ENCODE measurements at places on chromosomes 2 and 18. TPM values are rescaled to one million over a fixed set of nuclear protein-coding genes. Genes with fewer than 3 reads are reported as not detected.

Gene IL1B
- total RNA-seq = not detected

DNA sequence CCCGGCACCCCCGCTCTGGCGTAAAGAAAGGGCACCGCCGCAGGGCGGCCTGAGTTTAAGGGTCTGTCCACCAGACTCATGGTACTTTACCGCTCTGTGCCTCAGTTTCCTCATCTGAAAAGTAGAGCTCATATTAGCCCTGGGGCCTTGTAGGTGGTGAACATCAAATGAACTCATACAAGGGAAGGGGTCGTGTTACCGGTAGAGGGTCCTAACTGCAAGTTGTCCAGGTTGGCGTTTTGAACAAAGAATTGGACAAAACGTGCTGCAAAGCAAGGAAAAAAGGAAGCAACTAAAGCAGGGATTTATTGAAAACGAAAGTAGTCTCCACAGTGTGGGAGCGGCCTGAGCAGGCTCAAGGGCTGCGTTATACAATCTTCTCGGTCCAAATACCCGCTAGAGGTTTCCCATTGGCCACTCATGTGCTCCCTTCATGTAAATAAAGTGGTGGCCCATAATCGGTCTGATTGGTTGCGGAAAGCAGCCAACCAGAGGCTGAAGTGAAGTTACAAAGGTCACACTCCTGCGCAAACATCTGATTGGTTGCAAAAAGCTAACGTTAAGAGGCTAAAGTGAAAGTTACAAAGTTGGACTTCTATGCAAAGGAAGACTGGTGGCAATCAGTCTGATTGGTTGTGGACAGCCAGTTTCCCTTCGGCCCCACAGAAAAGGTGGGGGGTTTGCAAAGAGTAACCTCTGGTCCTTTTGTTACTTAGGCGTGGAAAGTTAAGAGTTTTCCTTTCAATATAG lies 80.7 kb upstream of the LDLRAD4 start:
- H3K4me1 ChIP-seq = no peaks in the 10 kb centered on the region
- H3K27me3 ChIP-seq = peaks cover 4% of the 10 kb centered on the region
- DNase-seq = no peak
- peak overlapping the region; percentile 80 for H3K4me3 ChIP-seq

GRCh38 chr2:101609433-101609832 lies 88.1 kb upstream of the MAP4K4 start:
- H3K27ac ChIP-seq = no peak overlapping the region
- H3K27me3 ChIP-seq = no peaks in the 10 kb centered on the region
- DNase-seq = peak; percentile 50
- H3K4me1 ChIP-seq = peaks cover 3% of the 10 kb centered on the region
- peaks cover 37% of the 10 kb centered on the region for H3K36me3 ChIP-seq

DNA sequence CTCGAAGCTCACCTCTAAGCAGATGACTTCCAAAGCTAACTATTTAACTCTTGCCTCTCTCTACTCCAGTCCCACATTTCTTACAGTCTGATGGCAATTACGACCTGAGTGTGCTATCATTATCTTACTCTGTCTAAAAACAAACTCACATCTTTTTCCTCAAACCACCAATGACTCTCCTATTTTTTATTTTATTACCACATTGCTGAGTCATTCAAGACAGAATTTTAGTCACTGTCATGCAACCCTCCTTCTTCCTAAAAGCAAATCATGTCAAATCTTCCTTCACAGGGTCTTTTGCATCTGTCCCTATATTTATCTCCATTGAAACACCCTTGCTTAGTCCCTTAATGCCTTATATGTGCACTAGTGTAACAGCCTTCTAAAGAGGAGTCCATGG lies 34.6 kb upstream of the C2orf15 start:
- no peak overlapping the region for H3K4me3 ChIP-seq
- H3K4me1 ChIP-seq = no peaks in the 10 kb centered on the region
- H3K27ac ChIP-seq = no peak overlapping the region
- no peaks in the 10 kb centered on the region for H3K36me3 ChIP-seq
- no peaks in the 10 kb centered on the region for H3K27me3 ChIP-seq

GRCh38 chr18:63783394-63783793 lies 8.2 kb downstream of the SERPINB7 start:
- no peaks in the 10 kb centered on the region for H3K4me1 ChIP-seq
- H3K27ac ChIP-seq = no peak overlapping the region
- DNase-seq = peak; percentile 43
- H3K4me3 ChIP-seq = no peak overlapping the region
- H3K36me3 ChIP-seq = no peaks in the 10 kb centered on the region

Gene GALNT1
- total RNA-seq = 77.9 TPM

- H3K36me3 ChIP-seq = peaks cover 5% of the 10 kb centered on the region
- H3K4me3 ChIP-seq = no peak overlapping the region
- no peak overlapping the region for H3K27ac ChIP-seq
- no peaks in the 10 kb centered on the region for H3K27me3 ChIP-seq
- no peaks in the 10 kb centered on the region for H3K4me1 ChIP-seq
Observed at GRCh38 chr2:3073041-3073595, 304.5 kb downstream of the EIPR1 start.

DNA sequence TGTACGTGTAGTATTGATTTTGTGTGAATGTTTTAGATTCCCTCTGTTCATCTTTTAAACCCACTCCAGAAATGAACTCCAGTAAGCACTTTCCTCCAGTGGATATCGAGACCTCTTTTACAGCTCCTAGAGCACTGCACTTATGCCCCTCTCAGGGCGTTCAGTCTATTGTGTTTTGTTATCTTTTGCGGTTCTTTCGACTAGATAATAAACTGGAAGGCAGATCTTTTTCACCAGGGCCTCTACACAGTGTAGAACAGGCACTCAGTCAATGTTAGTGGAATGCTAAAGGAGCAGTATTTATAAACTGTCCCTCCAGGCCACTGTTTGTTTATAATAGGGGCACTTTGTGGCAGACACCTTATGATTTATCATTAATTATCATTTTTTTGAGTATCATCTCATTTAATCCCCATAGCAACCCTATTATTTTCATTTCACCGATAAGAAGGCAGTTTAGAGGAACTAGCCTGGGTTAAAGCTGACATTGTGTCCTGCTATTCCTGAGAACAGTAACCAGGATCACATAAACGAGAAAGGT lies 742 bp upstream of the SOS1 start:
- peak overlapping the region; percentile 94 for H3K27ac ChIP-seq
- no peaks in the 10 kb centered on the region for H3K27me3 ChIP-seq
- no peak for DNase-seq

GRCh38 chr2:221477714-221478484 lies 94.2 kb downstream of the EPHA4 start:
- no peaks in the 10 kb centered on the region for H3K36me3 ChIP-seq
- no peaks in the 10 kb centered on the region for H3K27me3 ChIP-seq
- no peak overlapping the region for H3K4me3 ChIP-seq
- H3K4me1 ChIP-seq = peaks cover 3% of the 10 kb centered on the region
- DNase-seq = no peak

DNA sequence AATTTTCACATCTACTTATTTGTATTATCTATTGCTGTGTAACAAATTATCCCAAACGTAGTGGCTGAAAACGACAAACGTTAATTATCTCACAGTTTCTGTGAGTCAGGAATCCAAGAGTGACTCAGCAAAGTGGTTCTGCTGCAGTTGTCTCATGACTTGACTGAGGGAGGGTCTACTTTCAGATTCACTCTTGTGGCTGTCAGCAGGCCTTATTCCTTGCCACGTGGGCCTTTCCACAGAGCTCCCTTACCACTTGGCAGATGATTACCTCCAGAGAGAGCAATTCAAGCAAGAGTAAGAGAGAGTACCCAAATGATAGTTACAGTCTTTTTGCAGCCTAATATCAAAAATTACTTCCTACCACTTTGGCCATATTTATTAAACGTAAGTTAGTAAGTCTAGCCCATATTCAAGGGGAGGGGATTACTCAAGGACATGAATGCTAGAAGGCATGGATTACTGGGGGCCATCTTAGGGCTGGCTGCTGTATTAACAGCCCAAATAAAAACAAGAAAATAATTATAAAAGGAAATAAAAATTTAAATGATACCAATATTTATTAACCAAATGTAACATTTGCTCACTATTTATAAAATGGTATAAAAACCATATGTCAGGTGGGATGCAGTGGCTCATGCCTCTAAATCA lies 48.7 kb upstream of the NBEAL1 start:
- no peak overlapping the region for H3K4me3 ChIP-seq
- no peak overlapping the region for H3K27ac ChIP-seq
- no peaks in the 10 kb centered on the region for H3K27me3 ChIP-seq
- H3K4me1 ChIP-seq = no peaks in the 10 kb centered on the region
- no peaks in the 10 kb centered on the region for H3K36me3 ChIP-seq

DNA sequence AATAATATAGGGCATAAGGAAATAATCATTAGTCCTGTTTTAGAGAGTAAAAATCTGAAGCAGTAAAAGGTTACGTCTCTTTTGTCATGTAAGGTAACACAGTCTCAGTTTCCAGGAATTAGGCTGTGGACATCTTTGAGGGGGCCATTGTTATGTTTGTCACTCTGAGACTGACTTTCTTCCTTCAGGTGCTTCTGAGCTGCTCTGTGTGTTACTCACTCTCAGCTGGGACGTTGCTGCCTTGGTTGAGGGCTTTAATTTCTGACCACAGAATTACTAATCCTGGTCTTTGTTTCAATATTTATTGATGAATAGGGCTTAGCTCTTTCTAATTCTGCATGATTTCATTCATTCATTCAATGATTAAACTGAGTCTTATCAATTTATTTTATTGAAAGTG lies 55.9 kb upstream of the SLC38A11 start:
- DNase-seq = no peak
- H3K27ac ChIP-seq = no peak overlapping the region
- H3K27me3 ChIP-seq = no peaks in the 10 kb centered on the region

DNA sequence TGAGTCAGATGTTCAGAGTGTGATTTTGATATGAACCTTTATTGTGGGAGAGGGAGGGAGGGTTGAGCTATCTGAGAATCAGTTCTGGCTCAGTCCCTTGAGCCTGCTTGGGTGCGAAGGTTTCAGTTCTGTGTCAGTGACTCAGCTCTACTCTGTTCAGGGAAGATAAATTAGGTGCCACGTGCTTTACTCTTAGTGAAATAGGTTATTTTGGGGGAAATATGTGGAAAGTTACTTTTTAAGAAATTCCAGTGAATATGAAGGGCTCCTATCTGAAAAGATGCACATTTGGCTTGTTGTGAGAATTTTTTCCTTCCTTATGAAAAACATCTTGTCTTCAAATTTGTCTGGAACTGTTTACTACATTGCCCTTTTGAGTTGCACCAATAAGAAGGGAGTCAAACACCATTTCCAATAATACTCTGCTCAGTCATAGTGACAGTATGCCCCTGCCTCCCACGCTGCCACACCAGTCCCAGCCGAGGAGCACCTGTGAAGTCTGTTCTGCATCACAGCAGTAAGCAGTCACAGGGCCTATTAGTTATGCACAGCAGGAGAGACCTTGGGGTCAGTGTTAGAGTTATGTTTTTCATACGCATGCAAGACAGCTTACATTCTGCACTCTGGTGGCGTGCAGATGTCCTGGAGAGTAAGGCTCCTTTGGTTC lies 32.8 kb upstream of the DNAH7 start:
- no peak overlapping the region for H3K27ac ChIP-seq
- H3K4me3 ChIP-seq = no peak overlapping the region
- DNase-seq = no peak

GRCh38 chr2:152693033-152693432 lies 24.2 kb downstream of the PRPF40A start:
- H3K27me3 ChIP-seq = no peaks in the 10 kb centered on the region
- H3K4me1 ChIP-seq = no peaks in the 10 kb centered on the region
- DNase-seq = no peak
- no peak overlapping the region for H3K27ac ChIP-seq
- H3K36me3 ChIP-seq = peaks cover 38% of the 10 kb centered on the region

Gene STAT4
- 0.33 TPM for total RNA-seq

Gene FBXO48
- total RNA-seq = 1.3 TPM

Gene ALLC
- not detected for total RNA-seq

Gene CSRNP3
- 2.3 TPM for total RNA-seq

DNA sequence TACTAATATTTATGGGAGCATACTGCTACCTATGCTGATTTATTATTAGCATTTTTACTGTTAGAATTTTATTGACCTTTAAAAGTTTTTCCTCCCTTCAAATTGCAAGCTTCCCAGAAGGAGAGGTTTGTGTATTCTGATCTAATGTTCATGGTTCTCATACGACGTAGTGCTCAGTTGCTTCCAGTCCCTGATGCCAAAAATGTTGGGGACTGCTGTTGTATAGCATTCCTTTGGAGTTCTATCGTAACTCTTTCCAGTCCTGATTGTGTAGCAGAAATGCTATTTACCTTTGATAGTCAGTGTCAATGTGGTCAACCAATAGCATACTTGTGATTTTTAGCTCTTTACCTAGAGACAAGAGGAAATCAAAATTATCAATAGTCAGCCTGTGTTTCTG lies 69.5 kb upstream of the ZSWIM2 start:
- H3K27ac ChIP-seq = no peak overlapping the region
- H3K36me3 ChIP-seq = no peaks in the 10 kb centered on the region
- no peaks in the 10 kb centered on the region for H3K27me3 ChIP-seq
- no peak overlapping the region for H3K4me3 ChIP-seq
- no peak for DNase-seq
- H3K4me1 ChIP-seq = no peaks in the 10 kb centered on the region

Gene ANKRD30BL
- not detected for total RNA-seq

DNA sequence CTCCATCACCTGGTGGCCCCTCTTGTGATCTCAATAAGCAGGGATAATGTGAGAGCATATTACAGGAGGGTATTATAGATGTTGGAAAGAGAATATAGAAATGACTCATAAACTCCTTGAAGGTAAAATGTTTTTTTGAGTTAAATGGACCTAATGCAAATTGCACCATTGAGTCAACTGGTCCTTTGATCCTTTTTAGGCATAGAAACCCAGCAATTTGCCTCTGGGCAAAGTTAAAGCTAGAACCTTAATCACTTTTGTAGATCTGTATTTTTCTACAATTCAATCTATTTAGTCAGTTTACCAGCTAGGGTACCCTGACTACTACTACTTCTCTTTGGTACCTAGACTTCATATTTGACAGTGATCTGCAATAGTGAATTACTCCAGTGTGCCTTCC lies 71.8 kb upstream of the RNF152 start:
- H3K4me3 ChIP-seq = no peak overlapping the region
- H3K27ac ChIP-seq = no peak overlapping the region
- H3K4me1 ChIP-seq = no peaks in the 10 kb centered on the region
- no peaks in the 10 kb centered on the region for H3K36me3 ChIP-seq
- no peaks in the 10 kb centered on the region for H3K27me3 ChIP-seq

DNA sequence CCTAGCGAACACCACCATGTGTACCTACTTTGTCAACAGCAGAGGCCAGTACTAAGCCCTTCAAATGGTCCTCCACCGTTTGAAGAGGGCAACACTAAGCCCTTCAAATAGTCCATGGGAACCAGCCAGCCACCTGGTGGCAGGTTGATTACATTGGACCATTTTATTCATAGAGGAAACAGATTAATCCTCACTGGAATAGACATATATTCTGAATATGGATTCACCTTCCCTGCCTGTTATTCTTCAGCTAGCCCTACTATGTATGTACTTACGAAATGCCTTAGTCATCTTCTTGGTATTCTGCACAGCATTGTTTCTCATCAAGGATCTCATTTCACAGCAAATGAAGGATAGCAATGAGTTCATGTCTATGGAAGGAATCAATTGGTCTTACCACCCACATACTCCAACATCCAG lies 10.0 kb upstream of the ZNF396 start:
- H3K27ac ChIP-seq = no peak overlapping the region
- H3K4me3 ChIP-seq = no peak overlapping the region
- peak; percentile 38 for DNase-seq
- no peaks in the 10 kb centered on the region for H3K27me3 ChIP-seq
- H3K4me1 ChIP-seq = no peaks in the 10 kb centered on the region

Measured in H9 (cell line).